ENCODE measurements at places on chromosomes 5 and 9. TPM values are rescaled to one million over a fixed set of nuclear protein-coding genes. Genes with fewer than 3 reads are reported as not detected.

- no peak overlapping the region for H3K4me3 ChIP-seq
- no peaks in the 10 kb centered on the region for H3K4me1 ChIP-seq
- H3K27ac ChIP-seq: no peak overlapping the region
- no peaks in the 10 kb centered on the region for H3K27me3 ChIP-seq
Observed at GRCh38 chr9:84386753-84387152, 46.2 kb upstream of the SLC28A3 start.

GRCh38 chr9:21266733-21267484 is 27.1 kb upstream of the IFNA14 start:
- no peaks in the 10 kb centered on the region for H3K27me3 ChIP-seq
- no peak for DNase-seq
- H3K36me3 ChIP-seq: no peaks in the 10 kb centered on the region
- H3K4me1 ChIP-seq: no peaks in the 10 kb centered on the region
- no peak overlapping the region for H3K27ac ChIP-seq

CCDC171 gene
- total RNA-seq: 2.9 TPM

ANKRD33B gene
- total RNA-seq: 14.2 TPM

DNA sequence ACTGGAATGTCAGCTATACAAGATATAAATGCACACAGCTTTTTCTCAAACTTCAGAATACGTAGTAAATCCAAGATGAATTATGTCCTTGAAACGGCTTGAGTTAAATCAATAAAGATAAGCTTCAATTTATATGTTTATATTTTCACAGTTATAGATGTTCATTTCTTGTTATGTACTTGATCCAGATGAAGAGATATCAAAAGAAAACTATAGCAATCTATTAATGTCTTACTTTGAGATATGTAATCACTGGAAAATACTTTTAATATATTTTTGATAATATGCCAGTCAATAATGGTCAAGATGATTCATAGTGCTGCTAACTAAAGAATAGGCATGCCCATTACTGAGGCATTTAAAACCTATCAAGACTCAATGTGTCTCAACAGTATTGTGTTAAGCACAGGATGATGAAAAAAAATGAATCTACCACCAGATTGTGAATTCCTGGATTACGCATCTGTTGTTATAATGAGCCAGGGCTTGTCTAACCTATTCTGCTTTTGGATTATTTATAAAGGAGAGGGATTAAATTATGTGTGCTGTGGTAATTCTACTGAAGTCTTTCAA is 372.6 kb upstream of the PRR16 start:
- no peak overlapping the region for H3K27ac ChIP-seq
- no peaks in the 10 kb centered on the region for H3K27me3 ChIP-seq
- no peak for DNase-seq
- no peak overlapping the region for H3K4me3 ChIP-seq

- no peak for DNase-seq
- H3K36me3 ChIP-seq: no peaks in the 10 kb centered on the region
- H3K4me3 ChIP-seq: no peak overlapping the region
- H3K27me3 ChIP-seq: no peaks in the 10 kb centered on the region
- H3K27ac ChIP-seq: peak overlapping the region; percentile 62
- H3K4me1 ChIP-seq: peaks cover 15% of the 10 kb centered on the region
Observed at GRCh38 chr9:93072383-93072795, 13.9 kb downstream of the SUSD3 start.

DNA sequence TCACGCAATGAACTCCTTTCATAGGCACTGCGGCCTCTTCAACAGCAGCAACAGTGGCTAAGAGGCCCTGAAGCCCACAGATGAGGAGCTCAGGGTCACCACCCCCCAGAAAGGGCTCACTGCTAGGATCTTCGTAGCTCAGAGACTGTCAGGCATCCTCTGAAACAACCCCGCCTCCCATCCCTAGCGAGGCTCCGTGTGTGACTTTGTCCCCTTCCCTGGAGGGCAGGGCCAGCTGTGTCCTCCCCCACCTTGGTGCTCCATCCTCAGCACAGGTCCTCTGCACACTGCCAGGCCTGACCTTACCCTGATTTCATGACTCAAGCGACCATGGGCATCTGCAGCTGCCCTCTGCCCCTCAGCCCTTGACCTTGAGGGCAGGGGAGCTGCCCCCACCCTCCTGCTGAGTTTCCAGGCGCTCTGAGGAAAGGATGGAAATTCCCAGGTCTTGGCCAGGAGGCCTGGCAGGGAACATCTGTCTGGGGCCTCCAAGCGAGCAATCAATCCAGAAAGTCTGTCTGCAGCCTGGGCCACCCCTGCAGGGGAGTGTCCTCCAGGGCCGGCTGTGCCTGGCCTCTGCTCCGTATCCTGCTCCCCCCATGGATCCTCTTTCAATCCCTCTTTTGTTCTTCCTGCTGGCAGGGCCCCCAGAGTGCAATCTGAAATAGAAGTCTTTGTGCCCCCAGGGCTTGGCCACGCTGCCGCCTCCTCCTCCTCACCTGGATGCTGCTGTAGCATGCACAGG is 6.8 kb upstream of the IRX4 start:
- no peak overlapping the region for H3K27ac ChIP-seq
- no peaks in the 10 kb centered on the region for H3K36me3 ChIP-seq
- no peak overlapping the region for H3K4me3 ChIP-seq
- H3K27me3 ChIP-seq: no peaks in the 10 kb centered on the region
- H3K4me1 ChIP-seq: no peaks in the 10 kb centered on the region

DNA sequence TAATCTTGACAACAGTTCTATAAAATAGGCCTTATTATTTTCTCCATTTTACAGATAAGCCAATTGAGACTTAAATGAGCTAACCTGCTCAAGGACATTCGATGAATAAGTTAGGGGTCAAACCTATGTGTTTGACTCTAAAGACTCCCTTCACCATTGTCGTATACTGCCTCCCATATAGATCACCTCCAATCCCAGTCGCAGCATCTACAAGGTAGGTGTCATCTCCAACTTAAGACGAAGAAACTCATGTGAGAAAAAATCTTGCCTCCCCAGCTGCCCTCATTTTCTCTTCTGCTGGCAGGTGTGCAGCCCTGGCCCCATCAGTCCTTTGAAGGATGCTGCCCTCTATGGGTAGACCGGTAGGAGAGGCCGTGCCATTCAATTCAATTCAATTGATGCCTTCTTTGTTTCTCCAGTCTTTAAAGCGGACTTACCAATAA is 75.2 kb upstream of the SMARCA2 start:
- H3K27me3 ChIP-seq: no peaks in the 10 kb centered on the region
- H3K4me3 ChIP-seq: no peak overlapping the region
- no peaks in the 10 kb centered on the region for H3K36me3 ChIP-seq
- DNase-seq: no peak
- no peaks in the 10 kb centered on the region for H3K4me1 ChIP-seq

RBM27 gene
- total RNA-seq: 32.4 TPM

DNA sequence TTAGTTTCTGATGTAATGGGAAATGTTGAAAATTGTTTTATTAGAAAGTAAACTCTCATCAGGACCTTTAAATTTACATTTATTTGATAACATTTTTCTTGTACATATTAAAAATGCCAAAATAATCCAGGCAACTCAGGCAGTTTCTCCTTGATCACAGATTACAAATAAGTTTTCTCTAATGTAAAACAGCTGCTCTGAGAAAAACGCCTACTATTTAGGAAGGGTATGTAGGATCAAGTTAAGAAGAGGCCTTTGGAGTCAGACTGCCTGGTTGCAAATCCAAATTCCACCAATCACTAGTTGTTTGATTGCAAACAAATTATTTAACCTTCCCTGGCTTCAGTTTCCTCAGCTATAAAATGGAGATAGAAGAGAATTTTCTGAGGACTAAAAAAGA is 610.8 kb downstream of the PDE4D start:
- H3K36me3 ChIP-seq: no peaks in the 10 kb centered on the region
- H3K4me3 ChIP-seq: no peak overlapping the region
- H3K27me3 ChIP-seq: no peaks in the 10 kb centered on the region
- DNase-seq: no peak

- H3K27me3 ChIP-seq: no peaks in the 10 kb centered on the region
- peaks cover 16% of the 10 kb centered on the region for H3K4me1 ChIP-seq
- H3K27ac ChIP-seq: no peak overlapping the region
- H3K36me3 ChIP-seq: no peaks in the 10 kb centered on the region
- DNase-seq: no peak
Observed at GRCh38 chr5:59598547-59598874, 295.0 kb downstream of the PDE4D start.

DNA sequence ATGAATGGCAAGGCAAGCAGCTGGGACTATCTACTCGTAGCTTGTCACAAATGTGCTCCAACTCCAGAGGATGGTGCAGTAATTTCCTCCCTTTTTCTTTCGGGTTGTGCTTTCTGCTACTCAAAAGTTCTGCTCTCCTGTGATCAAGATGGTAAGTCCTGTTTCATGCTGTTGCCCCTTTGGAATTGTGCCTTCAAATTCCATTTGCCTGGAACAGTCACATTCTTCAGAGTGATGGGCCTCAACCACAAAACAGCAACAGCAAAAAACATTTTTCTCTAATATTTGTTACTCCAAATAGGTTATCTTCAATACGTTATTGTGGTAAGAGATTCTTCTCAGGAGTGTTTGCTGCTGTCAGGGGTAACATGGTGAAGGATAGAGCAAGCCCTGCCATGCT is 209.3 kb downstream of the PALM2AKAP2 start:
- no peak overlapping the region for H3K27ac ChIP-seq
- H3K4me3 ChIP-seq: no peak overlapping the region
- H3K4me1 ChIP-seq: no peaks in the 10 kb centered on the region
- no peak for DNase-seq

- DNase-seq: no peak
- no peak overlapping the region for H3K27ac ChIP-seq
- no peaks in the 10 kb centered on the region for H3K36me3 ChIP-seq
- H3K4me3 ChIP-seq: no peak overlapping the region
Observed at GRCh38 chr5:144800169-144800568, 629.5 kb downstream of the KCTD16 start.

Data from vagina (tissue), 2 donors.